ENCODE measurements at places on chromosomes 5 and 9. TPM values are rescaled to one million over a fixed set of nuclear protein-coding genes. Genes with fewer than 3 reads are reported as not detected.
A peak's percentile ranks its signal among the peaks of the same experiment; 100 is the strongest.

DNA sequence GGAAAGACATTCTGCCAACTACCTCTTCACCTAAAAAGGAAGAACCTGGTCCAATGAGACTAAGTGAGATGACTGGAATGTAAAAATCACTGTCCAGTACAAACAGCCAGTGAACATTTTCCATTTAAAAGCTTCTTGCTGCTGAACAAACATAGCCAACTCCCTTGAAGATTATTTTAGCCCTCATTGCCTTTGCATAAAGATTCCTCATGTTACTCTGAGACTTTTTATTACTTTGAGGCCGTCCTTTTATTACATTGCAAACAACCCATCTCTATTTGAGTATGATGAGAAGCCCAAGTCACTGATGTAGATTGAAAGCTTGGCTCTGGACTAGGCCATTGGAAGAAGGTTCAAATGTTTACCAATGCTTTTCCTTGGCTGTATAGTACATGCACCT is 649.8 kb downstream of the CETN3 start:
- DNase-seq, result no peak

DNA sequence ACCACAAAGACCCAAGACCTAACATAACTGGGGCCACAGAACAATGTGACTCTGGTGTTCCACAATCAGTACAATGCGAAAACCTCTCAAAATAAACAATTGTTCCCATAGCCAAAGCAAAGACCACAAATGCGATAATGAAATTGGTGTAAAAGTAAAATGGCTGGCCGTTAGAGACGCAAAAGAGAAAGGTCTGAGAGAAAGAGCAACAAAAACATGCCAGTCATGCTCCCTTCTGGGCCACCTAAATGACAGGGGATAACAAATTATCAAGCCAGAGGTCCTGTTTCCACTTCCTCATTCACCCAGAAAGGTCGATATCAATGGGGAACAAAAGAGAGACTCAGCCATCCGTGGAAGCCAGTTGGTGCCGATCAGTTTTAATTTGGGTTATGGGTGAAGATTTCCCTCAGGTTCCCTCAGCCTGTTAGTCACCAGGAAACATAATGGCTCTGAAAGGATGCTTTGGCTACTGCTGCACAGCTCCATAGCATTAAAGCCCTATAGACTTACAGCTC is 9.2 kb upstream of the CFAP95 start:
- no peak for DNase-seq

GRCh38 chr9:133767625-133768024 is 29.5 kb upstream of the SARDH start:
- DNase-seq, result no peak

- no peak for DNase-seq
Observed at GRCh38 chr5:169054506-169054905, 246.4 kb downstream of the SLIT3 start.

GRCh38 chr5:150438873-150439546 is 10.5 kb downstream of the RPS14 start:
- peak; percentile 27 for DNase-seq

GRCh38 chr9:87451149-87451548 is 46.5 kb upstream of the DAPK1 start:
- DNase-seq, result no peak

GRCh38 chr5:113505181-113505580 is 8.3 kb upstream of the YTHDC2 start:
- no peak for DNase-seq

- no peak for DNase-seq
Observed at GRCh38 chr5:169695919-169696490, 58.9 kb downstream of the DOCK2 start.

DNA sequence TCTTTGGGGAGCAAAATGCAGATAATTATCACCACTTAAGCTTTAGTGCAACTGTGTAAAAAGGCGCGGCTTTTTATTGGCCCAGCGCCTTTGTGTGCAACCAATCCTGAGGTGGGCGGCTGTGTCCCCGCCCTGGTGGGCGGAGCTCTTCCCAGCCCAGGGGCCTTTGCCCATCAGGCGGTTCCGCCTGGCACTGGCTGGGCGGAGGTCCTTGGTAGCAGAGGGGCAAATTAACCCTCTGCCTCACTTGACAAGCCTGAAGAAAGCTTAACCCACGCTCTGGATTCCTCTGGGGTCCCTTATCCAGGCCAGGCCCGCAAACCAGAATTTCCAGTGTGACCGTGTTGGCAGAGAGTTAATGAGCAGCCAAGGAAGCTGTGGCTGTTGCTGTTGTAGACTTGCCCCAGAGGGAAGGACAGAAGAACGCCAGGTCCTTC is 12.8 kb upstream of the NIPAL4 start:
- no peak for DNase-seq

DNA sequence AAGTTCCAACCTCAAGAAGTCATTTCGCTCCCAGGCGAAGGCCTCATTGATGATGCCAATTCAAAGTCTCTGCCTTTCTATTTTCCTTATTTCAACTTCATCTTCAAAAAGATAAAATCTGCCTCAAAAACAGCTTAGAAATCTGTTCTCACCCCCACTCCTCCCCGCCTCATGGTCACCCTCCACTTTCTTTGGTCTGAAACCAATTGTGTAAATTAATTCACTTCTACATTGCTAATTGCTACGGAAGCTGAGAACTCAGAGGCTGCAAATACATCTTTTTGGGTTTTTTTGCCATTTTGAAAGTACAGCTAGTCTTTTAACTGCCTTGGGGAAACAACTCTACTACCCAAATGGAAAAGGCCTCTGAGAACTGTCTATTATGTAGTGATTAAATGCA is 350.0 kb upstream of the SLC24A2 start:
- no peak for DNase-seq

DNA sequence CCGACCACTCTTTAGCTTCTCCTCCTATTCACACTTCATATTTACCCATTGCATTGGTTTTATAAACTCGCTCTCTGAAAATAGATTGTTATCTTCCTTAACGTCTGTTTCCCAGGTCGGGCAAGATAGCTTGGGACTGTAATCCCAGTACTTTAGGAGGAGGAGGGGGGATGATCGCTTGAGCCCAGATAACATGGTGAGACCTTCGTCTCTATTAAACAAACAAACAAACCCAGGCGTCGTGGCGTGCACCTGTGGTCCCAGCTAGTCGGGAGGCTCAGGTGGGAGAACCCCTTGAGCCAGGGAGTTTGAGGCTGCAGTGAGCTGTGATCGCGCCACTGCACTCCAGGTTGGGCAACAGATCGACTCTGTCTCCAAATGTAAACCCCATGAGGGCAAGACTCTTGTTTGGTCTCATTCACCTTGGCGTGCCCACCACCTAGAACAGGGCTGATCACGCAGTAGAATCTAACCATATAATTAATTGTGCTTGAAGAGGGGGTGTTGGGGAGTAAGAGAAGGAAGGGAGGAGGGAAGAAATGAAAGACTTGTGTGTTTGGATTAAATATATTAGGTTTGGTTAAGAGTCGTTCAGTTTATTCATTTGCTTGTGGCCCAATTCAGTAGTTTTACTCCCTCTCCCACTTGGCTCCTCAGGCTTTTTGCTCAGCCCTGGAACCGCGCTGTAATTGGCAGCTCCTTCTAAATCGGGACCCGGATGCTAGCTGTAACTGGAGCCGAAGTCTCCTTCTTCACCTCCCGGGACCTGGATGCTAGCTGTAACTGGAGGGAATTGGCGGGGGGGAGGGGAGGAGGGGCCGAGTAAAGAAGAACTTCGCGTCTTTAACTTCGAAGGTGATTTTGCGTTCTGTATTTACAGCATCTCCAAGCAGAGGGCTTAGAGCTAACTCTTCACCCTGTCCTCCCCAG is 24.9 kb downstream of the CDKN2A start:
- no peak for DNase-seq

GRCh38 chr5:7794311-7794710 is 56.6 kb downstream of the CFAP90 start:
- DNase-seq, result no peak

DNA sequence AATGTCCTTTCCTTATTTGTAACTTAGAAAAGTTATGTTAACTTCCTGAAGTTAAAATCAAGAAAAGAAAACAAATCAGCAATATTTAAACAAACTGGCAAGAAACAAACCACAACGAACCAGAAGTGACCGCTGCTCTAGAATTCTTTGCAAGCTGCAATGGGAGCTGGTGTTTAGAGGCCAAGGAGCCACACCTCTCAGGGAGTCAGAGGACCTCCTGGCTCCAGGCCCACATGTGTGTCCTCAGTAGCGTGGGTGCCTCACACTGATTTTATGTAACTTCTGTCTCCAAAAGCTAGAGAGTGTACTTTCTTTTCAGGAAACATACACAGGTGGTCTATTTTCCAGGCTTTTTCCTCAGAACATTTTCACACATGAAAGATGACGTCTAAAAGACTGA is 100.4 kb downstream of the IRX2 start:
- no peak for DNase-seq

DNA sequence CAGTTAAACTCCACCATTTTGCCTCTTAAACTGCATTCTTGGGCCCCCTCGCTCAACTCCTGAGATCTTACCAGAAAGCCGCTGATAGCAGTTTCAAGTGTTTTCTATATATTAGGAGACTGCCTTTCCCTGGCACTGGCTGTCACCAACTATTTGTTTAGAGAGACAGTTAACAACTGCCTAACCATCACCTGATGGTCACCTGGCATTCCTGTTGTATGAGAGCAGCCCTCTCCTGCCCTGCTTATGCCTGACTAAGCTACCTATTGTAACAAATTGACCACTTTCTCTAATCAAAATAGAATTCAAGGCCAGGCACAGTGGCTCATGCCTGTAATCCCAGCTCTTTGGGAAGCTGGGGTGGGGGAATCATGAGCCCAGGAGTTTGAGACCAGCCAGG is 28.0 kb upstream of the SIL1 start:
- DNase-seq, result no peak

GRCh38 chr5:143805861-143806260 is 6.1 kb upstream of the HMHB1 start:
- DNase-seq, result no peak

SEMA6A gene
- total RNA-seq, result 0.27 TPM

C5orf52 gene
- total RNA-seq, result not detected

PDLIM4 gene
- total RNA-seq, result 1.6 TPM

PCDHGB4 gene
- total RNA-seq, result 1.6 TPM

DMRTA1 gene
- under 0.01 TPM for total RNA-seq

LCNL1 gene
- total RNA-seq, result not detected

DOCK8 gene
- 73.2 TPM for total RNA-seq

SLC25A2 gene
- total RNA-seq, result 0.54 TPM

MARCOL gene
- not detected for total RNA-seq
